ENCODE measurements at places on chromosomes 6 and 20.

- no peak for DNase-seq
Observed at GRCh38 chr6:10529231-10529801, 8.2 kb downstream of the GCNT2 start.

- DNase-seq, result no peak
Observed at GRCh38 chr20:9660236-9660868, 146.0 kb downstream of the LAMP5 start.

DNA sequence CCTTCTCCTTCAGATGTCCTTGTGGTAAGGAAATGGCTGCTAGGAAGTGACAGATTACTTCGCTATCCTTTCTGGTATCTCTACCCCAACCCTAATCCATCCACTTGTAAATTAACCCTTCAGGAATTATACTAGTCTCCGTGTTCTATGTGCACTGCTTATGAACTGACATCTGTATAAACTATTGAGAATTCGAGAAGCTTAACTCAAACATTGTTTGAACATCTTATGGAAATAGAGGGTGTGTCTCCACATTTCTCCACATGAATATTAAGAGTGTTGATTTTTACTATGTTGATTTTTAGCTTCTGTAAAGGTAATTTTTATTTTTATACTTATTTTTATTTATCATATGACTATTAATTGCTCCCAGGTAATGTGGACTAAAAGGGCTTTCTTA is 457.6 kb upstream of the ZNF337 start:
- DNase-seq, result no peak

DNA sequence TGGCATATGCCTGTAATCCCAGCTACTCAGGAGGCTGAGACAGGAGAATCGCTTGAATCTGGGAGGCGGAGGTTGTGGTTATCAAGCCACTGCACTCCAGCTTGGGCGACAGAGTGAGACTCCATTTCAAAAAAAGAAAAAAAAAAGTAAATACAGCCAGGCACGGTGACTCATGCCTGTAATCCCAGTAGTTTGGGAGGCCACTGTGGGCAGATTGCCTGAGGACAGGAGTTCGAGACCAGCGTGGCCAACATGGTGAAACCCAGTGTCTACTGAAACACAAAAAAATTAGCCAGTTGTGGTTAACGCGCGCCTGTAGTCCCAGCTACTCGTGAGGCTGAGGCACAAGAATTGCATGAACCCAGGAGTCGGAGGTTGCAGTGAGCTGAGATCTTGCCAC is 1.5 kb upstream of the NINL start:
- DNase-seq, result no peak

GRCh38 chr20:63116412-63117106 is 99.4 kb downstream of the YTHDF1 start:
- DNase-seq, result no peak

- no peak for DNase-seq
Observed at GRCh38 chr20:61798632-61799031, 267.0 kb downstream of the TAF4 start.

DNA sequence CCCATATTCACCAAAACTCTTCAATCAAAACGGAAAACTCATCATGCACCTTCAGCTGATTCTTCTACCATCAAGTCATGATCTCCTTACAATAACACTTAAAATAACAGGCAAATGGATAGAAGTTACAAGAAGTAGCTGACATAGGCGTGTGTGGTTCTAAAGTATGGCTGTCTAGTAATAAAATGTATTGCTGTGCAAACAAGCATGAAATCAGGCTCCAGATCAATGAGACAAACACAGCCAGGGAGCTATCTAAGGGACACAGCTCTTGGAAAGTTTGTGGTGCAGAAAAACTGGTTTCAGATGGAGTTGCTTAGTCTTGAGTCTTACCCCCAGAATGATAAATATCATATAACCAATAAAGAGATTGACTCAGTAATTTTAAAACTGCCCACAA is 434.8 kb upstream of the NOX3 start:
- no peak for DNase-seq

GRCh38 chr6:104958178-104959025 is 1.5 kb downstream of the LIN28B start:
- DNase-seq, result no peak

DNA sequence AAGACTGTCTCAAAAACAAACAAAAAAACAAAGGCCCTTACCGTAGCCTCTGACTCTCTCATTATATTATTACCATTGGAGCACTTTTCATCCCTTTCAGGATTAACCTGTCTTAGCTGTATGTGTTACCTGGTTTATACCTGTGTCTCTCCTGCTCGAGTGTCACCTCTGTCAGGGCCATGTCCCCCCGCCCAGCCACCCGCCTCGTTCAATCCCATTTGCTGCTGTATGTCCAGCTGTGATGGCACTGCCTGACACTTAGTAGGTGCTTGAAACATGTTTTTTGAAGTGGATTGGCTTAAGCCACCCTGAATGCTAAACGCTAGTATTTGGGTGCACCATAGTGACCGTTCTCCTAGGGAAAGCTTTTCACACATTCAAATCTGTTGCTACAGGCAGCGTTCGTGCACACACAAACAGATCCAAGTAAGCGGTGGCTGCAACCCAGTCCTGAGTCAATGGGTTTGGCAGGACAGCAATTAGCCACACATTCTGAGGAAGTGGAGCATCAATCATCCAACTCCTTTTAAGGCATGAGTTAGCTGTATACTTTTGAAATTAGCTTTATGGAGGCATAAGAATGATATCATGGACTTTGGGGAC is 98.9 kb upstream of the ZNF217 start:
- peak; percentile 26 for DNase-seq

- no peak for DNase-seq
Observed at GRCh38 chr6:98039443-98039842, 756.4 kb upstream of the MMS22L start.

DNA sequence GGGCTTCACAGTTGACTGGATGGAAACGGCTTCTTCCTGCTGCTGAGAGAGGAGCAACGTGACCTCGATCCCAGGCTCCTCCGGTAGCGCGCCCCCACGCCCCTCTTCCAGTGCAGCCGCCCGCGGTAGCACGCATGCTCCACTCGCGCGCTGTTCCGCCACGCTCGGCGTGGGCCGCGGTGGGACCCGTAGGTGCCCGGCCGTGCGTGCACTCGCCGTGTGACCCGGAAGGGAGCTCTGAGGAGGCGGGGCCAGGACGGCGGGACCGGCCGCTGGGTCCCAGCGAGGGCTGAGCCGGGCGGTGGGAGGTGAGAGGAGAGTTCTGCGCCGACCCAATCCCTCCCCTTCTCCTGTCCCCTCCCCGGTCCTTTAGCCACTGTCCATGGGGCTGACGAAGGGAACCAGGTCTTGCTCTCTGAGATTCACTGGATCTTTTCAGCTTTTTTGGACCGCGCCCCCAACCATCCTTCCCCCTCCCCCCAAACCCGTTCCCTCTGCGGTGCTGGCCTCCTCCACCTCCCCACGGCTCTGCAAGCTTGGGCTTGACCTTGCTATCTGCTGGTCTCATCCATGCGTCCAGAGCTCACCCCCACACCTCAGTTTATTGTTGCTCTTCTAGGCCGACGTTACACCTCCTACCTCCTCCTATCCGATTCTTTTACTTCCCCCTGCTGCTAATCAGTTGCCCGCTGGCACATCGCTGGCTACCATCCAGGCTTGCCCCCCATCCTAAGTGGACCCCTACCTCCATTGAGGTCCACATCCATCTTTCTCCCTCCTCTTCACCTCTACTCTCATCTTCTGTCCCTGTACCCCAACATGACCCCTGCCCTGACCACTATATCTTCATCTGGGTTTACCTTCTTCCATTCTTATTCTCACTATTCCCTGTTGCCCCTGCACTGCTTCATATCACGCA is at the start of gene CUL9:
Gene CUL9 (plus strand): TSS at position 255 of the 919 bp plus-strand sequence. CDS start 2,115 bp downstream, outside the sequence.
- peak; percentile 90 for DNase-seq

GRCh38 chr6:17729223-17730077 is 22.7 kb upstream of the NUP153 start:
- DNase-seq, result no peak

DNA sequence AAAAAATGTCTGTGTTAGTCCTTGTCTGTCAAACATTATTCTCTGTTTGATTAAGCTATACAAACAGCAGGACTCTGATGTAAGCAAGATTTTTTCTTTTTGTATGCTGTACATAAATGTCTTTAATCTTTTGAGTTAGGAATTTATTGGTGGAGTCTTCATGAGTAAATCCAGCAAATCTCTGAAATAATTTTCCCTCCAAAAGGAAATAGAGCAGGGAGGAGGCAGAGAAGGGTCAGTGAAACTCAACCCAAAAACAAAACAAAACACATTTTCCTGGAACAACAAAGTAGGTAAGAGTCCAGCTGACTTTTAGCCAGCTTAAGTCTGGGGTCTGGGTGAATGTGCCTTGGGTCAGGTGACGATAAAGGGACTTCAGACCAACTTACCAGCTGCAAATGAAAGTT is 113.7 kb downstream of the FOXA2 start:
- no peak for DNase-seq

- DNase-seq, result no peak
Observed at GRCh38 chr6:142903812-142904211, 41.2 kb downstream of the HIVEP2 start.

DNA sequence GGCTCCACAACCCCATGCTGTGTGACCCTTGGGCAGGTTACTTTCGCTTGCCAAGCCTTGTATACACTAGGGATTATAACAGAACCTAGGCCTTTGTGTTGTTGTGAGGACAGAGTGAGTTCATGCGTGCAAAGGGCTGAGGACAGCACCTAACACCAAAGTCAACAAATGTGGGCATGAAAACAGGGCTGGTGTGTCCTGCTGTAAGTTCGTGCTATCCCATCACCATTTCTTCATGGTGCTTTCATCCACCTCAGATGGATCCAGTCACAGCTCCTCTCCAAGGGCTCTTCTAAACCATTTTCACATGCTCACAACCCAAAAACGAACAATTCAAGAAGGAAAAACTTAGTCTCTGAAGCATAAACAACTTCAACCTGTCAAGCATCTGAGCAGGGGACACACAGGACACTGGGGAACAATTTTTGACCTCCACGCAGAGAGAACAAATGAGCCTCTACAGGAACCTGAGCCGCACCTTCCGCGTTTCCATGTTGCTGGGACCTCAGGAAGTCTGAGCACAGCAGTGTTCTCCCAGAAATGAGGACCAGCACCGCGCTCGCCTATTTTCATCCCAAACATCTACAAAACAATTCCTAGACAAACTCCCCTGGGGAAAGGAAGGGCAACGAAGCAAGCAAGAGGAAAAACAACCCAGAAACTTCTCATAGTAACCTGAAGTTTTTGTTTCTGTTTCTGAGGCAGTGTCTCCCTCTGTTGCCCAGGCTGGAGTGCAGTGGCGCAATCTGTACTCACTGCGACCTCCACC is 3.1 kb downstream of the LRP11 start:
- no peak for DNase-seq

DNA sequence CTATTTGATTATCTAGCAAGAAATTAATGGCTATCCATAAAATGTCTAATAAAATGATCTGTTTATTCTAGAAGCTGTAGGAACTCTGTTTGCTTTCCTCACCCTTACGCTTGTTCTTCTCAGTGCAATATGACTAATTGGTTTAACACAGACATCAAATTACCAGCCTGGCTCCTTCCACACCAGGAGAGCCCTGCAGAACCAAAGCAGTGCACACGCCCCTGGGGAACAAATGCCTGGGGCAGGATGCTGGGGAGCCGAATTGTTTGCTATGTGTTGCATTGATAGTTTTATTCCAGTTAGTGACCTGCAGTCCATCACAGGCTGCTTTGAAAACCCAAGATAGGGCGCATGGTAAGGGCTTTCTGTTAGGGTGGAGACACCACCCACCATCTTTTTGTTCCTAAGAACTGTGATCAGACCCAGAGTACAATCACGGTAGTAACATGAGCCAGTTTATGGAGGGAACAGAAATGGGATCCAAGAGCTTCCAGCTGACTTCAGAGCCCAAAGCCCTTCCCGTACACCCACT is 126.4 kb upstream of the CD93 start:
- no peak for DNase-seq

GRCh38 chr6:103819509-103819908 is 1040.2 kb downstream of the HACE1 start:
- DNase-seq, result no peak

DNA sequence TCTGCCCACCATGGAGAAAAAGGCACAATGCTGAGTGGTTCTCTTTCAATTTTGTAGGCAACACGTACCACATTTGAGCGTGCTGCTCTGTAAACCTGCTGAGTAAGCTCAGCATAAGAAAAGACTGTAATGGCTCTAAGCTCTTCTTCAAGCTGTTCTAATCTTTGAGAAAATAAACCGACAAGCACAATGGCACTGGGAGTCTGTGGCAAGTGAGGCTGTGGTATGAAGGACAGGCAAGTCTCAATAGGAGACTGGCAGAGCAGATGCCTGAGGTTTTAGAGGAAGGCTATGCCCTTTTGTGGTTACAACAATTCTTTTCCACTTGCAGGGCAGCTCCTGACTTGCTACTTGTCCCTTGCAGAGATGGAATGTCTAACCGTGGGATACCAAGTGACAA is 136.7 kb upstream of the EXOC2 start:
- DNase-seq, result no peak

DNA sequence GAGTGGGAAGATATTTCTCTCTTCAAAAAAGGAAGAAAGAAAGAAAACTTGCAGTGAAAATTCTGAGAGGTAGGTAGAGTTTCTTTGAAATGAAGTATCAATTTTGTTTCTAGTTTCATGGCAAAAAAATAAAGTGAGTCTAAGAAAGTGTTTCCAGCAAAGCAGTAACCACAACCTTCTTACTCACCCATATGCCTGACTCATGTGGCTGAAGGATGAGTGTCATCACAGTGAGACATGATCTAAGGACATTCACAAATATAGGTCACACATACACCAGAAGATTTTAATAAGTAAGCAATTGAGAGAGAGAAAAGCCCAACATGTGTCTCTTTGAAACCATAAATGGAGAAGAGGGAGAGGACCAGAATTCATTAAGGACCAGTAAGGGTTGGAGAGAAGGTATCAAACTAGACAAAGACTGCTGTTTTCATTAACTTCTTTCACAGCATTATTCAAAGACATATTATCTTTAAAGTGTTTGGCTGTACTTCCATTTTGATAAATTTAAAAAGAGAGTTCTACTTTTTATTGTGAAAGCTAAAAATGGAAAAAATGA is 169.5 kb downstream of the FRK start:
- DNase-seq, result no peak

DNA sequence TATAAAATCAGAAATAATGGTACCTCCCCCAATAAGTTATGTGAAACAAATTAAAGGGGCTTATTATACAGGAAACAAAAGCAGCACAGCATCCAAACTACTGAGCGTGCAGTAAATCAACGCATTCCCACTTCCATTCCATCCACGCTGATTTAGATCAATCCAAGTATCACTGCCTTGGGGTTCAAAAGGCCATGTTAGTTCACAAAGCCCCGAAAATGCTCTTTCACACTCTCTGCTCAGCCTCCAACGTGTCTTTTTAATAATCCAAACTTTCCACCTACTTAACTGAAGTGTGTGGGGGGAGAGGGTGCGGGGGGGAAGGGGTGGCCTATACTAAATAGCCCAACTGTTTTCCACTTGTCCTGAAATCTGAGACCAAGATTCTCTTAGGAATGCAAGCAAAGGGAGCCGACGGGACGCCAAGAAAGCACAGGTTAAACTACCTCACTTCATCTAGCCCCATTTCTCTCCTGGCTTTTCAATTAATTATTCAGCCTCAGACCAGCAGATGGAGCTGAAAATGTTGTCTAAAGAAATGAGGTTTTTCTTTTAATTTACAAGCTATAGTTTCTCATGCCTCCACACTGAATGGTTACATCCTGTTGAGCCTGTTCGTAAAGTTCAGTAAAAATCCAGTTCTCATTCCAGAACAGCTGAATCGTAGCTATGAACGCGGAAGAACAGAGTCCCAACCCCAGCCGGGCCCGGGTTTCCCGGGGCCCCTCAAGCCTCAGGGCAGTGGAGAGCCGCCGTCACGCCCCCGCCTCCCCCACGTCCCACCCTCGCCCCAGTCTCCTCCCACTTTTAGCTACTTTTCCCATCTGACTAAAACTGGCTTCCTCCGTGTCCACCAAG is 1.0 kb upstream of the NXT1 start:
- peak; percentile 77 for DNase-seq

Measured in transverse colon (tissue), 4 donors.